ENCODE measurements at places on chromosomes 4 and X. TPM values are rescaled to one million over a fixed set of nuclear protein-coding genes. Genes with fewer than 3 reads are reported as not detected.

The CXCL5 gene
- not detected for total RNA-seq

The CSN1S1 gene
- total RNA-seq, result not detected

The PIR gene
- 5.8 TPM for total RNA-seq

The CENPE gene
- total RNA-seq, result 47.6 TPM

The IL9R gene
- total RNA-seq, result 225 TPM

The CSN3 gene
- not detected for total RNA-seq

The ZDHHC15 gene
- 0.02 TPM for total RNA-seq

The LDOC1 gene
- total RNA-seq, result 6.5 TPM

The CNKSR2 gene
- total RNA-seq, result 10.7 TPM

The SPRY1 gene
- total RNA-seq, result 9.5 TPM

The KCNE5 gene
- 0.32 TPM for total RNA-seq

The EDA2R gene
- 4.2 TPM for total RNA-seq

The MTMR1 gene
- 39.9 TPM for total RNA-seq

The STPG2 gene
- not detected for total RNA-seq

The SYP gene
- total RNA-seq, result 1.3 TPM

The NAP1L5 gene
- total RNA-seq, result 4.2 TPM

The SYNPO2 gene
- 0.52 TPM for total RNA-seq

The VSIG1 gene
- total RNA-seq, result 9.0 TPM

The CT45A10 gene
- not detected for total RNA-seq

The DNAAF6 gene
- total RNA-seq, result not detected

The PABPC5 gene
- total RNA-seq, result not detected

The TRIM75 gene
- total RNA-seq, result not detected

The TMPRSS11F gene
- not detected for total RNA-seq

The CXorf65 gene
- total RNA-seq, result 21.1 TPM

The NHS gene
- total RNA-seq, result 0.70 TPM
